ENCODE measurements at places on chromosomes 1 and 21.

DNA sequence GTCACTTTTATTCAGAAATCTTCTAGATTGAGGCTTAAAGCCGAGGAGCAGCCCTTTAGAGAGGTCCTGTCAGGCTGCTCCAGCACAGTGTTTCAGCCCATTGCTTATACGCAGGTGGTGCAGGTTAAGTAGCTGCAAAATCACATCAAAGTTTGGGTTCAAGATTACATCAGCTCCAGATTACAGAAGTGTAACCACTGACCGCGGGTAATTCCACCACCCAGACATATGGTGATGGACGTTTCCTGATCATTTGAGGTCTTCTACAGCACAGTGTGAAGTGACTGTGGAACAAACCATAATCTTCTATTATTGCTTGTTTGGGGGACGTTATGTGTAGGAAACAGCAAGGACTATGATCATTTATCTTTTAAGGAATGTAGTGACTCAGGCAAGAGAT lies 11.8 kb downstream of the C1orf115 start:
- no peak for DNase-seq
- H3K4me3 ChIP-seq, result no peak overlapping the region
- no peak overlapping the region for H3K27ac ChIP-seq
- no peaks in the 10 kb centered on the region for H3K27me3 ChIP-seq
- H3K36me3 ChIP-seq, result no peaks in the 10 kb centered on the region

GRCh38 chr1:162285149-162285561 lies 91.5 kb downstream of the SPATA46 start:
- H3K27me3 ChIP-seq, result no peaks in the 10 kb centered on the region
- H3K36me3 ChIP-seq, result no peaks in the 10 kb centered on the region
- H3K4me3 ChIP-seq, result no peak overlapping the region
- DNase-seq, result peak; percentile 65
- H3K4me1 ChIP-seq, result peaks cover 28% of the 10 kb centered on the region
- peak overlapping the region; percentile 67 for H3K27ac ChIP-seq

DNA sequence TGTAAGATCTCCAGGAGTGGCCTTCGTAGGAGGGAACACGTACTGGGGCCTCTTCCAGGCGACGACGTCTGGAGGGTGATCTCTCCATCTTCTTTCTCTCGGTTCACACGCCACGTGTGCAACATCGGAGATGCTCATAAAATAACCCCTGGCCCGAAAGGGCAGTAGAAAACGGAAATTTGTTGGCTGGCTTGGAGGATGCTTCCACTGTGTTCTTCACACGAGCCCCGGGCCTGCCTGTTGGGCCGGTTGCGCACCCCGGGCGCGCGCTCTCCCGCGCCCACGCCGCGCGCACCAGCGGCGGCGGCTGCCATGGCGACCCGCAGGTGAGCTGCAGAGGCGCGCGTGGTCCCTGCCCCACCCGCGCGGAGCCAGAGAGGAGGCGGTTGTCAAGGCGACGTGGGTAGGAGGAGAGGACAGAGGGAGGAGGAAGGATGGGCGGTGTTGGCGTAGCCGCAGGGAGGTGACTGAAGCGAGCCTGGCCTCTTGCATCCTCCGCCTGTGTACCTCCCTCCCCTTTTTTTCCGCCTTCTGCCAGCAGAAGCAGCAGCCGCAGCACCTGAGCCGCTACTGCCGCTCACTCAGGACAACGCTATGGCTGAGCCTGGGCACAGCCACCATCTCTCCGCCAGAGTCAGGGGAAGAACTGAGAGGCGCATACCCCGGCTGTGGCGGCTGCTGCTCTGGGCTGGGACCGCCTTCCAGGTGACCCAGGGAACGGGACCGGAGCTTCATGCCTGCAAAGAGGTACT lies at the start of gene ELAPOR1:
Gene ELAPOR1 (plus strand): TSS at position 526 of the 752 bp plus-strand sequence. CDS start 69 bp downstream, at position 595.
- DNase-seq, result peak; percentile 75
- H3K4me3 ChIP-seq, result peak within 1 kb of the TSS; percentile 63
- no peaks in the 10 kb centered on the region for H3K27me3 ChIP-seq
- no peaks in the 10 kb centered on the region for H3K36me3 ChIP-seq

- DNase-seq, result no peak
- H3K4me1 ChIP-seq, result no peaks in the 10 kb centered on the region
Observed at GRCh38 chr1:17633654-17634053, 94.2 kb downstream of the ARHGEF10L start.

DNA sequence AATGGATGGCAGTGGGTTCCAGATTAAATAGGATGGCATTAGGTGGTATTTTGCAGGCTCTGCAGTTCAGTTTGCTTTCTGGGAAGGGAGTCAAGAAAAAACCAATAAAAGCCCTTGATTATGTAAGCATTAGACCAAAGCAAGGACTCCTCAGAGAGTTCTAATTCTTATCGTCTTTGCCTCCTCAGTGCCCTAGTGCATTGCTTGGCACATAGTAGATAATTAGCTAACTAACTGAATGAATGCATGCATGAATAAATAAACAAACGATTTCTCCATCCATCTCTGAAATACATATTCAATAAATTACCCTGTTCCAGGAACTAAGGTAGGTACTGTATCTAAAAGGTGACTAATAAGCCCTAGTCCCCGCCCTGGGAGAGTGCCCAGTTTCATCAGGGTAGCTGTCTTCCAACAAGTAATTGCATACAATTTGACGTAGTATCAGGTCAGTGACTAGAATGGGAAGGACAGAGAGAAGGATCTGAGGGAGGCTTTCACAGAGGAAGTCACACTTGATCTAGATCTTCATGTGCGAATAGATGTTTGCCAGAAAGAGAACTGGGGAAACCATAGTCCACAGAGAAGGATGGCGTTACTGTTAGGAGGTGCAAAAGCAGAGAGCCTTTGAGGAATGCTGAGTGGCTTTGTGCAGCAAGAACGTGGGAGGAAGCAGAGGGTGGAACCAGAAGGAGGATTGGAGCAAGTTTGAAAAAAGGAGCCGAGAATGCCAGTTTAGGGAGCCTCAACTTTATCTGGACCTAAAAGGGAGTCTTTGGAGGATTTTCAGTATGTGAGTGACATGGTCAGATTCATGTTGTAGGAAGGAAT lies 111.4 kb downstream of the TBX19 start:
- DNase-seq, result no peak
- no peaks in the 10 kb centered on the region for H3K27me3 ChIP-seq
- H3K36me3 ChIP-seq, result no peaks in the 10 kb centered on the region

GRCh38 chr1:38476111-38476849 lies 383.3 kb downstream of the RRAGC start:
- DNase-seq, result no peak
- peak overlapping the region; percentile 20 for H3K4me3 ChIP-seq
- no peaks in the 10 kb centered on the region for H3K27me3 ChIP-seq
- no peaks in the 10 kb centered on the region for H3K36me3 ChIP-seq
